H7 (cell line): ENCODE measurements at places on chromosomes 2 and 18. TPM values are rescaled to one million over a fixed set of nuclear protein-coding genes. Genes with fewer than 3 reads are reported as not detected.

The VIT gene
- total RNA-seq = 0.52 TPM in 1 of 2 replicates, not detected in the other

The TNS1 gene
- total RNA-seq = 3.1 and 3.8 TPM in 2 replicates

The NOSTRIN gene
- not detected in 2 replicates for total RNA-seq

The VWA3B gene
- total RNA-seq = 1.0 TPM in 1 of 2 replicates, not detected in the other

The SLC38A11 gene
- not detected in 2 replicates for total RNA-seq

The DSG3 gene
- not detected in 2 replicates for total RNA-seq

The EMX1 gene
- 0.28 and 1.6 TPM in 2 replicates for total RNA-seq

The TEX44 gene
- total RNA-seq = not detected in 2 replicates

The DPP4 gene
- 1.6 and 4.3 TPM in 2 replicates for total RNA-seq

The LCT gene
- total RNA-seq = 0.03 TPM in 1 of 2 replicates, not detected in the other

The TSPYL6 gene
- total RNA-seq = not detected in 2 replicates

The PLB1 gene
- not detected in 2 replicates for total RNA-seq

DNA sequence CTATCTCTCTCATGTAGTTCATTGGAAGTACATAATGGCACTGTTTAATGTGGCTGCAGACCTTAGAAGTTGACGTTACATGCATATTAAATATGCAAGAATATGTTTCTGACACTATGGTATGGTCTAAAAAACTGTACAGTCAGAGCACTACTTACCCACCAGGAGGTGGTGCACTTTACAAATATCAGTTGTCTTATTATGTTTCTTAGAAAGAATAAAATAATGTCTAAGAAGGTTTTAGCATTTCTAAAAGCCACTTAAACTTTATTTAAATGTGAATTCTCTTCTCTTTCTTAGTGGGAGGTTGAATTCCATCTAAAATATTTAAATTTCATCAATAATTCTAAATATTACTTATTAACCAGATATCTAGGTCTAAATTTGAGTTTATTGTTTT is 4.3 kb downstream of the TMEFF2 start:
- DNase-seq = no peak

DNA sequence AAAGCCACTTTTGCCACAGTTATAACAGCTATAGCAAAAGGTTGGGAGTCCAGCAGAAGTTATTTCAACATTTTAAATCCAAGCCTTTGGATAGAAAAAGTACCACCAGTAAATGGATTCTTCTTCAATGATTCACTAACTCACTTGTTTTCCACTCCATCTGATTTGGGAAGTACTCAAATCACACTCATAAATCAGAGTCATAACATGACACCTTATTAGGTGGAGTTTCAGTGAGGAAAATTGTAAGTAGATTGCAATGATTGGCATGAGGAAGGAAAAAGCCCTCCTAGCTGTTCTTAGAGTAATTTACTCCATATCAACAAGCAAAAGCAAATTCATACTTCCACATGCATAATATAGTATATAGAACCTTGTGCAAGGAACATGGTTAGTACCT is 132.9 kb downstream of the NR4A2 start:
- no peak for DNase-seq

DNA sequence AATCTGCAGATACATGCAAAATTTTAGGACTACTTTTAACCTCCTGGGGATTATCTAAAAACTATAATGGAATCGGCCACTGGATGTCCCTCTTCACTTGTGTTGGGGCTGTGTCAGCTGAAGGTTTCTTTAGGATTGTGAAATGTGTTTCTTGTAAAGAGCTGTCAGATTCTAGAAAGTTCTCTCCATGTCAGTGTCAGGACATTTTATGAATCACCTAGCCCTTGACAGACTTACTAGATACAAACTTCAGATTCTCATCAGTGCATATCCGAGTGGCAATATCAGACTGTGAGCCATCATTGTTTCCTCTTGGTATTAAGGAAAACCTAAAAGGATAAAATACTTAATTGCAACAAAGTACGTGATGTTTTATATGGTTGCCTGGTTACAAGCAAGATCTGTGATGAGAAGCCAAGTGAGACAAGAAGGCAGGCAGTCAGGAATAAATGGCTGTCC is 107.3 kb downstream of the CPS1 start:
- DNase-seq = peak; percentile 27

GRCh38 chr18:35616664-35617423 is 35.3 kb downstream of the GALNT1 start:
- DNase-seq = no peak

DNA sequence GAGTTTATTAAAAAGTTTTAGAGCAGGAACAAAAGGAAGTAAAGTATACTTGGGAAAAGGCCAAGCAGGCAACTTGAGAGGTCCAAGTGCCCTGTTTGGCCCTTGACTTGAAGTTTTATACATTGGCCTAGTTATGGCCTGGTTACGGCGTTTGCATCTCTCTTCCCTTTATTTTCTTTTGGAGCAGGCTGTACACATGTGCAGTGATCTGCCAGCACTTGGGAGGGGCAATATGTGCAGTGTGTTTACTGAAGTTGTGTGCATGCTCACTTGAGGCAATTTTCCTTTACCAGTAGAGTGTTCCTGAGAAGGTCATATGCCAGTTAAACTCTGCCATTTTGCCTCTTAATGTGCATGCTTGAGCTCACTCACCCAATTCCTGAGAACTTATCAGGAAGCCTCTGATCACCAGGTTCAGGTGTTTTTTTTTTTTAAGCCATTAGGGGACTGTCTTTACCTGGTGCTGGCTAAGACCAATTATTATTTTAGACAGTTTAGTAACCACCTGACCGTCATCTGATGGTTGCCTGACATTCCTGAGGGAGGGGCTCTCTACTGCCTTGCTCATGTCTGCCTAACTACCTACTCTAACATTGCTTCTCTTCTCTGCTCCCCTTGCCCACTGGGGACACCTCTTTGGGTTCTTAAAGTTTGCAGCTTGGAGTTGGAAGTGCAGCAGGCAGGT is 48.0 kb downstream of the SCN2A start:
- DNase-seq = no peak

GRCh38 chr2:133855526-133855925 is 287.3 kb upstream of the NCKAP5 start:
- DNase-seq = no peak

- no peak for DNase-seq
Measured at GRCh38 chr2:28451793-28452533, 43.9 kb upstream of the PLB1 start.

DNA sequence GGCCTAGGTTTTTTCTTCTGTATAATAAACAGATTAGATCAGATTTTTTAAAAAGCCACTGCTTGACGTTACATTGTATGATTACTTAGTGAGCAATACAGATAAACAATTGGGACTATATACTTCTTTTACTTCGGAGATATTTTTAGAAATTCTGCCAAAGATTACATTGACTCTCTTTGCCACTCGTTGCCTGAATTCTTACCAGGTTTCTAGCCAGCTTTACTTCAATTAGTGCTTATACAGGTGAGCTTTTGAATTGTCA is 156.6 kb downstream of the HAUS1 start:
- DNase-seq = no peak

DNA sequence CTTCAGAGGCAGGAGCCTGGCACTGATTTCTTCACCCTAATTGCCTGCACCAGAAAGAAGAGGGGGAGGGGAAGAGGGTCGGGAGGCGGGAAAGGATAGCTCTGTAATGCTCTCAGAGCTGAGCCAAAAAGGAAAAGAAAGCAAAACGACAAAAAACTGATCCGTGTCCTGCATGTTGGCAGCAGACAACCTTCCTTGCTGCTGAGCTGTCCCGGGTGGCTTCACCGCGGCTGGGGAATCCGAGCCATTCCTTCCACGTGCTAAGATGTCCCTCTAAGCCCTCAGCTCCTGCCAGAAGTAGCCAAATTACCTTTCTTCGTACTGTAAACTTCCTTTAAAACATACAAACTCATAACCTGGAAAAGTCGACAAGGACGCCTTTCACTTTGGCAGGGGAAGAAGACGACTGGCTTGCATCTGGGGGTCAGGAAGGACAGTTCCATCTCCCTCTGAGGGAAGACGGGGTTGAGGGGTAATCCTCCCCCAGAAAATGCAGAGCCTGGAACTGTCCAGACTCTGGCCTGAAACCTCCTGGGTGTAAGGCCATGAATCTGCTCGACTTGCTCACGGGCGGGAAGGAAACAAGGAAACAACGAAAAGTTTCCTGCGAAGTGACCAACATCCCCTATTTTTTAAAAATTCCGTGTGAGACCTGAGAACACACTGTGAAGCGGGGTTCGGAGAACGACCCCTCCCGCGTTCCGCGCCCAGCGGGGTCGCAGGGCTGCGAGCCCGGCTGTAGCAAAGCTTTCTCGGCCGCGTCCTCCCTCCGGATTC is 7.7 kb downstream of the OTX1 start:
- DNase-seq = peak; percentile 66

DNA sequence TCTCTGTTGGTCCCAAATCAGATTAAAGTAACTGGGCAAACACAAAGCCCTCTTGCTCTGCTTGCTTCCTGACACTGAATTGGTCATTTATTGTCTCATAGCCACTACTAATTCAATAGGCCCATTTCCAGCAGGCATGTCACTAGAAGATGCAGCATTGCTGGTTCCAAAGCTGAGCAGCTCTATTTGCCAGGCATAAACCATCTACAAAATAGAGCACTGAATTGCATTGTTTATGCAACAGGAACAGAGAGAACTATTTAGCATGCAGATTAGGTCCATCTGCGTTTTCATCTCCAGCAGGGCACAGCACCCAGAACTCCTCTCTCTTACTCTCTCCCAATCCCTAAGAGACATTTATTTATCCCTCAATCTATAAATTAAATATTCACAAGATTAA is 227.6 kb downstream of the SUCLG1 start:
- no peak for DNase-seq

GRCh38 chr2:240962300-240963064 is 35.9 kb upstream of the SNED1 start:
- peak; percentile 87 for DNase-seq

DNA sequence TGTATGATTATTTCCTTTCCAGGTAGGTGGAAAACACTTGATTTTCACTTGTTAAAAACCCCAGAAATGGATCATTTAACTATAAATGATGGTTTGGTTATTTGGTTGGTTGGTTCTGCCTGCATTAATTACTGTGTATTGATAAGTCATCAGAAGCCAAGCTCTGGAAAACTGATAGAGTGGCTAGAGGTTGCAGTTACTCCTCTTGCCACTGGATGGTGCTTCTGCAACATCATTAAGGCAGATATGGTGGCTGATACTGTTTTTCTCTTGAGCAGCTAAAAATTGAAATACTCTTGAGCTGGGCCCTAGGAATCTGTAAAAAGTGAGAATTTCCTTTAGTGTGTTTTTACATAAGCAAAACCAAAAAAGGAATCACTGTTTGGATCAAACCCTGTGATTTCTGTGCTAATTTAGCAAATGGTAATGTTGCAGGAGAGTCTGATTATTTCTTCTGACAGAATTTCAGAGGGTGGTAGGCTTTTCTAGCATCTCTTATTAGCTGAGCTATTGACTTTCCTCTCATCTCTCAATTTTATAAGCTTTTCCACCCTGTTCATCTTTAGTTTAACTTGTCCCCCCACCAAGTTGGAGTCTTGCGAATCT is 54.3 kb downstream of the RAB10 start:
- DNase-seq = peak; percentile 41

- DNase-seq = peak; percentile 45
Measured at GRCh38 chr18:8614875-8615274, 5.6 kb downstream of the RAB12 start.

DNA sequence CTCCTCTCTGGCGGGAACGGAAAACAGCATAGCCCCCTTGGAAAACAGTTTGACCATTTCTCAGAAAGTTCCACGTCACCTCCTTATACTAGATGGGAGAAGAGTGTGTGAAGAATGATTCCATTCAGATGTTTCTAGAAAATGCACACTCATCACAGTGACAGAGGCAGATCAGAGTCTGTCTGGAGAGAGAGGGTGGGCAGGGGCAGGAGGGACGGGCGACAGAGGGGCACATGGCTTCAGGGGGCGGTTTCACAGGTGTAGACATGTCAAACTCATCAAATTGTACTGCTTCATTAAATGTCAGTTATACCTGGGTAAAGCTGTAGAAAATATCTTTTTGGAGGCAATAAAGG is 88.8 kb upstream of the TAF1B start:
- DNase-seq = no peak

- no peak for DNase-seq
Measured at GRCh38 chr2:207397917-207398655, 131.7 kb upstream of the CREB1 start.

- peak; percentile 40 for DNase-seq
Measured at GRCh38 chr2:138829326-138829919, 49.2 kb upstream of the NXPH2 start.

- no peak for DNase-seq
Measured at GRCh38 chr18:30160124-30160523, 882.4 kb downstream of the DSC3 start.

DNA sequence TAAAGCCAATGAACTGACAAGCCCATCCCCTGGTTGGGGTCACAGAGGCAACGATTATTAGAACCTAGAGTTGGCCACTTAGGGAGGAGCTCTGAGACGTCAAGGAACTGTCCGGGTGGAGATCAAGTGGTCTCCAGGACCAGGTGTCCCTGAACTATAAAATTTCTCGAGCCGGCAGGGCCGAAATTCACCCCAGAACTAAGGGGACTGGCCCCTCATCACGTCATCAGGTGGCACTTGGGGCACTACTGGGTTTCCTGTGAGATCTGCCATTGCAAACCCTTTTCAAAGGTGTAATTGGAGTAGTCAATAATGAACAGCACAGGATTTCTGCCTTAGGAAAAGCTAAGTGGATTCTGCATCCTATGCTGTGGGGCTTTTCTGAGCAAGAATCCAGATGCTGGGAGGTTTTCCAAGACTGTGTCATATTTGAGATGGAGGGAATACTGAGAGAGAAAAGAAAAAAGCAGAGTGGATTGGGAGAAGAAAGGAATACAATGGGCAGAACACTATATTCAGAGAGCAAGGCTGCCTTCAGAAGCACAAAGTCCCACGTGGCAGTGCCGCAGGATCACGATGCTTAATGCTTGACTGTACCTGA is 113.6 kb downstream of the ALPK2 start:
- no peak for DNase-seq
